Activated CD8-positive, alpha-beta T cell treated with anti-CD3 and anti-CD28 coated beads for 36 hours (primary cell): ENCODE measurements at places on chromosomes 12 and 14. TPM values are rescaled to one million over a fixed set of nuclear protein-coding genes. Genes with fewer than 3 reads are reported as not detected.

GRCh38 chr12:12958886-12959285 lies 6.9 kb upstream of the GPRC5D start:
- no peak for DNase-seq

Gene SYCP3
- total RNA-seq = 0.36 TPM

- no peak for DNase-seq
Observed at GRCh38 chr14:70794294-70794693, 15.0 kb downstream of the MAP3K9 start.

Gene WNT1
- total RNA-seq = not detected

GRCh38 chr12:75120311-75120711 lies 89.3 kb downstream of the KCNC2 start:
- DNase-seq = no peak

- DNase-seq = peak; percentile 35
Observed at GRCh38 chr12:89469361-89469760, 55.2 kb downstream of the GALNT4 start.

- DNase-seq = no peak
Observed at GRCh38 chr14:67502867-67503266, 14.3 kb upstream of the TMEM229B start.

Gene GPR65
- total RNA-seq = 16.9 TPM

GRCh38 chr12:118058881-118059280 lies 2.1 kb downstream of the WSB2 start:
- no peak for DNase-seq

- peak; percentile 36 for DNase-seq
Observed at GRCh38 chr12:62466018-62466593, 520 bp upstream of the MON2 start.

DNA sequence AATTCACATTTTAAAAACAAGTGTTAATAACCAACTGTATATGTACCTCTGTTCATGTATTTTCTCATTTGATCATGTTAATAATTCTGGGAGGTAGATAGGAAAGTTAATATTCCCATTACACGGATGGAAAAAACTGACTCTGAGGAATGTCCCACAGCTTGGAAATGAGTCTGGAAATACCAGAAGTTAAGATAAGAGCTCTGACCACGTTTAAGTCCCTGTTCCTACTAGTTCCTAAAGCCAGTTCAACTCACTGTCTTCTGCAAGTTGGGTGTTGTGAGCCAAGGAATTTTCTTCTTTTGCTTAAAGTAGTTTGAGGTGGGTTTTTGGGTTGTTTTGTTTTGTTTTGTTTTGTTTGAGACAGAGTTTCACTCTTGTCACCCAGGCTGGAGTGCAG lies 104.5 kb downstream of the TMEM30B start:
- DNase-seq = no peak

DNA sequence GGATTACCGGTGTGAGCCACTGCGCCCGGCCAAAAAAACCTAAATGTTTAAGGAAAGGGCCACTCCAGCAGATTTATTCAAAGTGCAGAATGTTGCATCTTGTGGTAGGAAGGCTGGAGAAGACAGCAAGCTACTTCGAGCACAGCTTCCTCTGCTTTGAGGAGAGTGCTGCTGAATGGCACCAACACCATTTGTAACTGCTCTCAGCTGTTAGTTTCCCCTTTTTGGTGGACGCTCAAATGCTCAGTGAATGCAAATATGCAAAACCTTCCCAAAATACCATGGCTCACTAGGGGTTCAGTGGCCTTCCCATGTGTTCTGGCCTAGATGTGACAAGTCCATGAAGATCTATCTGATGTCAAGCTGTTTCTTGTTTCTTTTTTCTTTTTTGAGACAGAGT lies 2.9 kb upstream of the TDRD9 start:
- DNase-seq = no peak

GRCh38 chr14:94116701-94117100 lies 6.2 kb downstream of the IFI27 start:
- no peak for DNase-seq

- DNase-seq = peak; percentile 64
Observed at GRCh38 chr12:24901576-24902461, 47.1 kb downstream of the BCAT1 start.

Gene NOS1
- not detected for total RNA-seq

- no peak for DNase-seq
Observed at GRCh38 chr14:81324011-81324410, 76.1 kb downstream of the STON2 start.

Gene IQSEC3
- total RNA-seq = 2.5 TPM
